Mammary epithelial cell (primary cell): ENCODE measurements at places on chromosomes 16 and 17.

DNA sequence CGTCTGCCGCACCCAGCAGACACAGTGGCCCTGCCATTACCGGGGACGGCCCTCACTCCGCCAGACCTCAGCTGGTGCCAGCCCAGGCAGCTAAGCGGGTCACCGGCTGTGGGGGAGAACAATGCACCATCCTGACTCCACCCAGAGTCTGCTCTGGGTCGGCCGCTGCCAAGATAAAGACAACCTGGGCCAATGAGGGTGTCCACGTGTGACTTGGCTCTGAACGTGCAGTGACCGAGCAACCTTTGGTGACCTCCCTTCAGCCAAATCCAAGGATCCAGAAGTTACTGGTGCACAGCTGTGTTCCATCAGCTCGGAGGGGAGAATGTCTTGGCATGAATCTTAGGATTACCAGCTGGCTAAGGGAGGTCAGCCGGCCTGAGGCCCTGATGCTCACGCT lies 155.9 kb downstream of the NTN1 start:
- no peak for DNase-seq

DNA sequence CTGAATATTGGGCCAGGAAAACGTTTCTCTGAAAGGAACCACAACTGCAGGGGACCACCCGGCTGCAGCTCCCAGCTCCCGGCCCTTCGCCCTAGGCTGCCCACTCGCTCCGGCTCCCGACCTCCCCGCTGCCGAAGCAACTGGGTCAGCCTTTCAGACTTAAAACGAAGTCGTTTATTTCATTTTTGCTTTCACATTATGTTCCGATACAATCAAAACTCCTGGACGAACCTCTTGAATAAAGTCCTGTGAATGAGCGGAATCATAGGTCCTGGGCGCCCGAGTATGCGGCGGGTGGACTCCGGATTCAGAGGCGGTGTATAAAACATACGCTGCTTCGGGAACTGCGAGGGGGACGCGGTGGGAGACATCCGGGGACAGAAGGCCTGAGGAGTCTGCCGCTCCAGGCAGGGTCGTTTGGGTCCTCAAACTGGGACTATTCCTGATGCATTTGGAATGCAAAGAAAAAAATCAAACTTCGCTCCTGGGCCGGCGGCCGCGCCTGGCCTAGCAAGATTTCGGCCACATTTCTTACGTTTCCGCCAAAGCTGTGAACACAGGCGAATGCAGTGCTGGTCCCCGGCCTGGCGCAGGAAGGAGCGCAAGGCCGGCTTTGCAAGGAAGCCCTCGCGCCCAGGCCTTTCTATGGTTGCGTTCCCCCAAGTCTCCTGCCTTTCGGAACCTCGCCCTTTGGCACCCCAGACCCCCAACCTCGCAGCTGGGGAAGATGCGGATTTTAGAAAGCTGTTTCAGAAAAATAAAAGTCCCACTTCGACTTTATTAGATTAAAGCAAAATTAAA lies 3.7 kb downstream of the CBLN1 start:
- DNase-seq, result no peak

GRCh38 chr16:21568502-21569189 lies 30.7 kb upstream of the METTL9 start:
- DNase-seq, result peak; percentile 38

GRCh38 chr17:36599546-36600250 lies 1.7 kb upstream of the MRM1 start:
- DNase-seq, result no peak

- DNase-seq, result peak; percentile 9
These were observed 14.0 kb upstream of the KRT222 start for GRCh38 chr17:40678902-40679522.

DNA sequence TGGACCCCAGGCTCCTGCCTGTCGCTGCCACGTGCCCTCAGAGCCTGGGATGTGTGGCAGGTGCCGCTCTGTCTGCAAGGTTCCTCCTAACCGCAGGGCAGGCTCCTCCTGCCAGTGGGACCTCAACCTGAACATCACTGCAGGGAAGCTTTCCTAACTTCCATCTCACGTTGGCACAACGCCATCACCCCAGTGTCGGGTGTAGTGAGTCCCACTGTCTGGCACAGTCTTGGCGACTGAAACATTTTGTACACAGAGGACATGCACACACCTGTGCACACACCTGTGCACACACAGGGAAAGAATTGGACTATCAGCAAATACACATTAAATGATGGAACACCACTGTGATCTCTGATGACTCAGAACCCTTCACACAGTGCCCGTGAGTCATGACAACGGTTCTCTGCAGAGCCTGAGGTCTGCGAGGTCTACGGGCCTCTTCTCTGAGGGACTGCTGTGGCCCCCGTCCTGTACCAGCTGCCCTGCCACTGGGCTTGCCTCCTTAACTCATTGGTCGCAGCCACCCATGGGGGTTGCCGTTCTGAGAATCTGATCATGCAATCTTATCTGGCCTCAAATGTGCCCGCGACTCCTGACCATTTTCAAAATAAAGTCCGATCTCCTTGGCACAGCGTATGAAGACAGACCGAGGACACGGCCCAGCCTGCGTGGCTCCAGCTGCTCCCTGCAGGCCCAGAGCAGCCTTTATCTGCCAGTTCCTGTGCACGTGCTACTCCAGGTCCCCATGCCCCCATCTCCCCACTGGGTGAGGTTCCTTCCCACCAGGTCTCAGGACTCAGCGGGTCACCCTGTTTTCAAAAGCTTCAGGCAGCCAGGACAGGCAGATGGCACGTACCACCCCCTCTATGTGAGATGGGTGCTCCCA lies 7.6 kb downstream of the CCDC57 start:
- peak; percentile 82 for DNase-seq

- no peak for DNase-seq
These were observed 181.5 kb upstream of the GSE1 start for GRCh38 chr16:85431431-85432124.

GRCh38 chr17:81910840-81911276 lies 341 bp downstream of the PCYT2 start:
- no peak for DNase-seq

GRCh38 chr17:7633093-7633492 lies 3.2 kb downstream of the SHBG start:
- no peak for DNase-seq

DNA sequence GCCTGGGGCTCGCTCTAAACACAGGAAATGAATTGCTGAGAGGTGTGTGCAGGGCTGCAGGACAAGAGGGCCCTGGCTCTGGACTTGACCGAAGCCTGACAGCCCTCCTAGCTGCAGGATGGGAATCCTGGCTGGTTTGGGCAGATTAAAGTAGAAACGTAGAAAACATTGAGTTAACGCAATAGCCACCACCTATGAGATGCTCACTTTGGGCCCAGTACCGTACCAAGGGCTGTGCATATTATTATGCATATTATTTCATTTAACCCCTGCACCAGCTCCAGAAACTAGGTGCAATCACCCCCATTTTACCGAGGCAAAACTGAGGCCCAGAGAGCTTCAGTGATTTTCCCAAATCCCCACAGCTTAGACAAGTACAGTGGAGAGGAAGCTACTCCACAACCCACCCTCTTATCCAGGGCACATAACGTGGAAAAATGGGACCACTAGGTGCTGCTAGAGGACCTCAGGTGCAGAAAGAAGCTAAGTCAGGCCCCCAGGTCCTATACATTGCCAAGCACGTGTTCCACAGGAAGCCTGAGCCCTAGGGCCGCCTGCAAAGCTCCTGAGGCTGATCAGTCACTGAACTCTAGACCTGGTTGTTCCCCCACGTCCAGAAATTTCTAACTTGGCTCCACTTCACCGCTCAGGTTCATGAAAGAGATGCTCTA lies 79.2 kb downstream of the MYH11 start:
- peak; percentile 19 for DNase-seq

DNA sequence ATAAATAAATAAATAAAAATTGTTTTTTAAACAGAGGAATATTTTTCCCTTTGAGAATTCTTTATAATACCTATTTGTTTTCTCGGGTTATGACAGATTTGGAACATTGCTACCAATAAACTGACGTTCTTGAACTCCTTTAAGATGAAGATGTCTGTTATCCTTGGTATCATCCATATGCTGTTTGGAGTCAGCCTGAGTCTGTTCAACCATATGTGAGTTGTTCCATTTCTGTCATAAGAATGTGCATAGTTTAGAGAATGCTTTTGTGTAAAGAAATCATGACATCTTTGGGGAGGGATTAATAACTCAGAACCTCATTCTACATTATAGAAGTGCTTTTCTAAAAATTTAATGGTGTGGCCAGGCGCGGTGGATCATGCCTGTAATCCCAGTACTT lies 37.2 kb upstream of the NAGLU start:
- no peak for DNase-seq

DNA sequence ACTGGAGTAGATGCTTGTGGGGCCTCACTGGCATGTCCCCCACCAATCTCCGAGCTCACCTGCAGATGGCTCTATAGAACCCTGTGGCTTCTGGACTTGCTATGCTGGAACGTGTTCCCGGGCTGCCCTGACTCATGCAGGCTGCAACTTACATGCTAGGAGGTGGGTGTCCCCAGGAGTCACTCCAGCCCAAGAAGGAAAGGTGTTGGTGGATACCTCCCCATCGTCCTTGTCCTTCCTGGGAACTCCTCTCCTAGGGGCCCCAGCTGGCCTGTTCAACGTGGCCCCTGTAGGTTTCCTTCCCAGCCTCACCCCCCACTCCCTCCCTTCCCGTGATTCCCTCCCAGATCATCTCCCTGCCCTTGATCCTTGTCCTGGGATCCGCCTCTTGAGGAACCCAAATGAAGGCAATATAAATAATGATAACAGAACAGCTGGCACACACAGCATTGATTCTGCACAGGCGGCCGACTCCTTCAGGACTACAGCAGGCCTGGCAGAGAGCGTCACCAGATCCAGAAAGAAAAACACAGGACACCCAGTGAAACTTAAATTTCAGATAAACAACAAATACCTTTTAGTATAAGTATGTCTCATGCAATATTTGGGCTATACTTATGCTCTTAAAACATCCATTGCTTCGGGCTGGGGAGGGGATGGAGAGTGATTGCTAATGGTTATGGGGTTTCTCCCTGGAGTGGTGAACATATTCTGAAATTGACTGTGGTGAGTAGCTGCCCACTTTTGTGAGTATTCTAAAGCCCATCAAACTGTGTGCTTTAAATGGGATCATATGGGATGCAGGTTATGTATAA lies 221.1 kb upstream of the GSE1 start:
- peak; percentile 53 for DNase-seq

GRCh38 chr17:77465358-77466041 lies 324.7 kb downstream of the SEC14L1 start:
- DNase-seq, result no peak

DNA sequence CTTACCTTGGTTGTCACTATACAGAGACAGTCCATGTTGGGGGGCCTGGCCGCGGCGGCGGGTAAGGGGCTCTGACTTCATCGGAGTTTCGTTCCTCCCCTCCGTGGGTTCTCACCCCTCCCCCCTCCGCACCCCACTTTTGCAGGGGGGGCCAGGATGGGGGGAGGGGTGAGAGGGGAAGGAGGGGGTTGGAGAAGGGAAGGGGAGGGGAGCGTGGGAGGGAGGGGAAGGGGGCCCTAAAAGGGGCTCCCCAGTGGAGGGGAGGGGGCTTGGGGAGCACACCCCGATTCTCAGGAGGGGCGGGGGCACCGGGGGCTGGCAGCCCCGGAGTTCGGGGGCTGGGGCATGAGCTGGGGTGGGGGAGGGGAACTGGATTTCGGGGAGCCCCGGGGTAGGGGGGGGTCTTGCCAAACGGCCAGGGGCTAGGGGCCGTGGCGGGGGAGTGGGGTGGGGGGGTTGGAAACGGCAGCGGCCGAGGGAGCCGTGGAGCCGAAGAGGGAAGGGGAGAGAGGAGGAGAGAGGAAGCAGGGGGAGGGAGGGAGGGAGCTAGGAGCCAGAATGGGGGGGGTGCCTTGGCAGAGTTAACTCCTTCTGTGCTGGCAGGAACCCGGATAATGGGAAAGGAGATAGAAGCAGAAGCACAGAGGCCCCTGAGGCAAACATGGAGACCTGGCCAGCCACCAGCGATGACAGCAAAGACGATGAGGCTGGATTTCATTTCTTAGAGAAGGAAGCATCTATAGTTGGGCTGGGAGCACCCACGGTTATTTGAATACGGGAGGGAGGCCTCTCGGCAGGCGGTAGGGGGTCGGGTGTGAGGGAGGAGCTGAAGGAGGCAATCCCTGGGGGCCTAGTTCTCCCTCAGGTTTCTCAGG lies 2.3 kb downstream of the DLG4 start:
- DNase-seq, result no peak

- DNase-seq, result no peak
These were observed 6.5 kb downstream of the GRB7 start for GRCh38 chr17:39744075-39744835.

DNA sequence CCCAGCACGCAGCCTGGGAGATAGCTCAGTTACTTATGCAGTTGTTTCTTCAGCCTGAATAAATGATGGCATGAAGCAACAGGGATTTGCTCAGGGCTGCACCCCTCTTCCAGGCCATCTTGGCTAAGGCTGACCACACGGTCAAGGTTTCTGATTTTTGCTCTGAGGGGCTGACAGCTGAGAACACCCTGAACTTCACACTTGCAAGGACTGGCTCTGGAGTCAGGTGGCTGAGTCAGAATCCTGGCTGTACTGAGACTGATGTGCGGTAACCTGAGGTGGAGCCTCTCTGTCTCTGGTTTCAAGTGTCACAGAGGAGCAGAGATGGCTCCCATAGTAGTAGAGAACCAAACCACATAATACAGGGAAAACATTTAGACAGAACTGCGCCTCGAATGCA lies 4.8 kb downstream of the MTHFSD start:
- no peak for DNase-seq

DNA sequence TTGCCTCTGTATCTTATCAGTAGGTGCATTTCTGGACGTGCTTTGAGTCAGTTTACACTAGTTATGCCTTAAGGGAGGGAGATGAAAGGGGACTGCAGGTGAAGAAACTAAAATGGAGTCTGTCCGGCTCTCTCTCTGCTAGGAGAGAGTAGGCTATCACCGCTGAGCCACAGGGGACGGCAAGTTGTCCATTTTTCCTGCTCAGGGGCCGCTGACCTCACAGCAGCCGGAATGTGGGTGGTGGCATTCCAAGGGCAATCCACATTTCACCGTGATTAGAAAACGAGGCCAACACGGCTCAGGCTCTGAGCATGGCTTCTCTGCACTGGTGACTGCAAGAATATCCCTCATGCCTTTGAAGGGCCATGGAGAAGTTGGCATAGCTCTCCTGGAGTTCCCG lies 19.0 kb upstream of the KLHDC4 start:
- DNase-seq, result no peak

DNA sequence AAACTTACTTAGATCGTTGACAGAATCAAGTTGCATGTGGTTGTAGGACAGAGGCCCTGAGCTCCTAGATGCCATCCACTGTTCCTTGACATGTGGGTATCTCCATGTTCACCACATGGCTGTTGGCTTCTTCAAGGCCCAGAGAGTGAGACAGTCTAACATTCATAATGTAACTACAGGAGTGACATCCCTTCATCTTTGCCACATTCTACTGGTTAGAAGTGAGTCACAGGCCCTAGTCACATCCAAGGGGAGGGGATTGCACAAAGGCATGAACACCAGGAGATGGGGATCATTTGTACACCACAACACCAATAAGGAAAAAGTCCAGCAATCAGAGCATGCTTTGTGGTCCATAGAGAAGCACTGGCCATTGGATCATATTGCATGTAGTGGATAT lies 56.6 kb downstream of the WSCD1 start:
- no peak for DNase-seq

- DNase-seq, result no peak
These were observed 30.9 kb upstream of the DYNLRB2 start for GRCh38 chr16:80509872-80510271.
